Stimulated activated CD4-positive, alpha-beta T cell treated with anti-CD3 and anti-CD28 coated beads, TNF-alpha, amount 100 ng/mL, for 1 hour (primary cell): ENCODE measurements at places on chromosomes 12 and 14.

- DNase-seq: peak; percentile 34
Observed at GRCh38 chr12:45655186-45655585, 74.3 kb upstream of the ARID2 start.

- DNase-seq: no peak
Observed at GRCh38 chr12:74900232-74900631, 309.4 kb downstream of the KCNC2 start.

DNA sequence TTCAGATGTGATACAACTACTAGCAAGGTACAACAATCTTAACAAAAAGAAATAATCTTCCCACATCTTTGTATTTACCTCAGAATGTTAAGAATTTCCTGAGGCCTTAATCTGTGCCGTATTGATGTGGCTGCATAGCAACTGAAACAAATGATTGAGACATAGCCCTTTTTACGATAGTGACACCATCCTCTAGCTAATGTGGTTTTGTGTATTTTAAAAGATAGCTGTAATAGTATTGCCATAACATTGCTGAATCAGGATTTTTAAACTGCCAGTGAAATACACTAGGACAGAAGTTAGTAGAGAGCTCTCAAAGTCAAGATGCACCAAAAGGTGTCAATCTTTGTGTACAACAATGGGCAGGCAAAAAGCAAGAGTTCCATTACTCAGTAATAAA lies 11.9 kb downstream of the NPAS3 start:
- no peak for DNase-seq

DNA sequence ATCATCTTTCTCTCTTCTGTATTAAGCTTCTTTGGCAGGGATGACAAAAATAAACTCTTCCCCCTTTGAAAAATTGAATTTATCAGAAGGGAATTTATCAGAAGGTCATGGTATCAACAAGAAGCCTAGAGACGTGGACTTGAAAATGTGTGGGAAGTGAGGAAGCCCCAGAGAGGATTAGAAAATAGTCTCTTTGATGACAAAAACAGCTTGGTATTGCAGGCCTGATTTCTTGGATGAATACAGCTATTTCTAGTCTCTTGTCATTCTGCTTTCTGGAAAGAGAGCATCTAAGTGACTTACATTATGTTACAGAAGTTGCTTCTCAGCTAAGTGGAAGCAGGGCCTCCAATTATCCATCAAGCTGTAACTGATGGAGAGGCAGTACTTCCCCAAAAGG lies 111.1 kb downstream of the KITLG start:
- DNase-seq: no peak

GRCh38 chr14:52069307-52070050 lies 620 bp upstream of the NID2 start:
- no peak for DNase-seq

GRCh38 chr12:57278465-57279381 lies 27.7 kb upstream of the STAC3 start:
- no peak for DNase-seq

DNA sequence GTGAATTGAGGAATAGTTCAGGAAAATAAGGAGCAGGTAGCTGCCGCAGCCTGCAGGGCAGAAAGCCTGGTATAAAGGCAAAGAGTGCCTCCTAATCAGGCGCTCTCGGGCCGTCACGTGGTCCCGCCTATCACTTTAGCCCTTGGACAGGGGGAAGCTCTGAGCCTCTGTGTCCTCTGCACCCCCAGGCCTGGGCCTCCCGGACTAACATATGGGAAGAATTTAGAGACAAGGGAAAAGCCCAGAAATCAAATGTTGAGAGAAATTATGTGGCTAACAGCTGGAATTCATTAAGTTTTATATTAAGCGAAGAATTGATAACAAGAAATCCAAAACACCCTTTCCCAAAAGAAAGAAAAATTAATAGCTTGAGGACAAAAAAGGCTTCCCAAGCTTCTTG lies 417.7 kb downstream of the ATP23 start:
- DNase-seq: no peak

GRCh38 chr12:75848961-75849360 lies 182.6 kb downstream of the PHLDA1 start:
- no peak for DNase-seq

- no peak for DNase-seq
Observed at GRCh38 chr12:27517961-27518665, 5.9 kb upstream of the PPFIBP1 start.

- no peak for DNase-seq
Observed at GRCh38 chr12:68695454-68695853, 8.7 kb downstream of the NUP107 start.

GRCh38 chr14:101719708-101720107 lies 41.8 kb upstream of the PPP2R5C start:
- DNase-seq: no peak

DNA sequence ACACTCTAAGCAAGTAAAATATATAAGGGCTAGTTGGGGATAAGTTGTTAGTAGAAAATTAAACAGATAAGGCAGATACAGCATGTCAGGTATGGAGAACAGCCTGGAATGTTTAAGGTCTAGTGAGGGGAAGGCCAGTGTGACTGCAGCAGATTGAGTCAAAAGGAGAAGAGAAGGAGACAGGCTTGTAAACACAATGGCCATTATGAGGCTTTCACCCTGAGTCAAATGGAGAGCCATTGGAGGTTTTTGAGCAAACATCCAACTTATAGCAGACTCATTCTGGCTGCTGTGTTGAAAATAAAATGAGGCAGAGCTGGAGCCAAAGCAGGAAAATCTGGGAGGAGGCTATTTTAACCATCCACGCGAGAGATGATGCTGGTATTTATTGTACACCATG lies 142.0 kb downstream of the DUSP6 start:
- no peak for DNase-seq

DNA sequence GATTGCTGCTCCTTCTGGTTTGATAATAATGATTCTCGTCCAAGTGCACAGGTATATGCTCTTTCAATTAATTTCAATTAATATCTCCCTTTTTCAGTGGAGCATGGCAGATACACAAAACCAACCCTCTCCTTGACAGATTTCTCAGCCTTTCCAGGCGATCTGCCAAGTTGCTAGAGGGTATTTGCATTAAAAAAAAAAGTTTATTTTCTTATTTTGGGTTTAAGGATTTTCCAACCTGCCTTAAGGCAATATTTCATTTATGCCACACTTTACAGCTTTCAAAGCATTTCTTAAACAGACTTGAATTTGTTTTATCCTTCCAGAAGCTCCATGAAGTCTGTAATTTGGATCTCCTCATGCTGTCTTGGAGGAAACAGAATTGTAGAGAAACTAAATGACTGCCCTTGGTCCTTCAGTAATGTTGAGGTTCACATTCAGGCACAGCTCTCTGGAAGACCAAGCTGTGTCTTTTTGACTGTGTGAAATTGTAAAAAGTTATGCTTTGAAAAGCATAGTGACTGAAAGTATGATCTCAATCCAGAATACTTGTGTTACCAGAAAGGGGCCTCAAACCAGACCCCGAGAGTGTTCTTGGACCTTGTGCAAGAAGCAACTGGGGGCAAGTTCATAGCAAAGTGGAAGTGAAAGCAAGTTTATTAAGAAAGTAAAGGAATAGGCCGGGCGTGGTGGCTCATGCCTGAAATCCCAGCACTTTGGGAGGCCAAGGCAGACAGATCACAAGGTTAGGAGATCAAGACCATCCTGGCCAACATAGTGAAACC lies 2.3 kb downstream of the DGLUCY start:
- no peak for DNase-seq

- no peak for DNase-seq
Observed at GRCh38 chr12:128928361-128928760, 75.1 kb downstream of the GLT1D1 start.

DNA sequence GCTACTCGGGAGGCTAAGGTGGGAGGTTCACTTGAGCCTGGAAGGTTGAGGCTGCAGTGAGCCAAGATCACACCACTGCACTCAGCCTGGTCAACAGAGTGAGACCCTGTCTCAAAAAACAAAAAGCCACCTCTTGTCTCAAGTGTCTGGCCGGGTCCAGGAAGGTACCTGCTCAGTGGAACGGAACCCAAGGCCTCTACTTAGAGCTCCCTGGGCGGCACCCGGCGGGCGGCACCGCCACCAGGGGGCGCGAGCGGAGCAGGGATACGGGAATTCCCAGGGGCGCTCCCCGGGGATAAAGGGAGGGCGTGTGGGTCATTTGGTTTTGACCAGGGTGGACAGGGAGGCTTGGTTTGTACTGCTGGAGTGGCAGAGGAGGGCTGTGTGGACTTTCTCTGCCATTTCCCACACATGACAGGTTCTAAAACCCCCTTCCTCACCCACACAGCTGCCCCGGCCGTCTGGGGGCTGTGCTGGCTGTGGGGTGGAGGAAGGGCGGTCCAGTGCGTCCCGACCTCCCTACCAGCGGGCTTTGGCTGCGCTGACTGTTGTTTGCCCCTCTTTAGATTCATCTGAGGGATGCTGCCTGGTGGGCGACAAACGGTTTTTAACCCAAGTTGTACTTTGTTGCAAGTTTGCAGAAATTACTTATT lies 91.4 kb downstream of the SETD3 start:
- DNase-seq: peak; percentile 25

- DNase-seq: no peak
Observed at GRCh38 chr12:23831739-23832138, 117.7 kb downstream of the SOX5 start.

DNA sequence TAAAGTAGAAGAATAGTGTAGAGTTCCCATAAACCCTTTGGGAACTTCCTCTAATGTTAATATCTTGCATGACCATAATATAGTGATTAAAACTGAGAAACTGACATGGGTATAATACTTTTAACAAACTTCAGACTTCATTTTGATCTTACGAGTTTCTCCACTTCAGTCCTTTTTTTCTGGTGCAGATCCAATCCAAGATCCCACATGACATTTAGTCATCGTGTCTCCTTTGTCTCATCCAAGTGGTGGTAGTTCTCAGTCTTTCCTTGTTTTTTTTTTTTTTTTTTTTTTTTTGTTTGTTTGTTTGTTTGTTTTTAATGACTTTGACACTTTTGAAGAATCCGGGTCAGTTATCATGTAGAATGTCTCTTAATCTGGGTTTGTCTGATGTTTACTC lies 179.2 kb downstream of the CACNA1C start:
- no peak for DNase-seq

GRCh38 chr12:31868965-31869364 lies 90.2 kb upstream of the RESF1 start:
- no peak for DNase-seq

DNA sequence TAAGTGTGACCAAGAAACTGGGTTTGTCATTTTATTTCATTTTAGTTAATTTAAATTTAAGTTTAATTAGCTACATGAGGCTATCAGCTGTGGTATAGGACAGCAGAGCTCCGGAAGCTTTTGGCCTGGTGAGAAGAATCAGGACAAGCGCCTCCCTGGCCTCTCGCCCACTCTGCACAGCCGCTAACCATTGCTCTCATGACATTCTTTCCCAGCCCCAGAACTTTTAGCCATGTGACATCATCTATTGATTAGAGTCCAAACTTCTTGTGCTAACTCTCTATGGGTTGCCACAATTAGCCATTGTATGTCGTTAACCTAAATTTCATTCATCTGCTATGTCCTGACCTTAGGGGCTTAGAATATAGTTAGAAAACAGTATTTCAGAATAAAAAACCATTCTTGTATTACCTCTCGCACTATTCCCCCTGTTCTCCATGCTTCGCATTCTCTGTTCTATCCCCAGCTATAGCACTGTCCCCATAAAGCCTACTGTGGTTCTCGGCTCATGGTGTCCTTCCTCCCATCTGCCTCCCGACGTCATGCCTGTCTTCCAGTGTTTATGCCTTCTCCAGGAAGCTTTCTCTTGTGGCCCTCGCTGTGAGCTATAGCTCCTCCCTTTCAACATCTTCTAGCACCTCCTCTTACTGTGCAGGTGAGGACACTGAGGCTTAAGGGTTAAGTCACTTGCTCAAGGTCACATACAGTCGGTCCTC lies 23.5 kb downstream of the SSH1 start:
- DNase-seq: no peak

- no peak for DNase-seq
Observed at GRCh38 chr14:95268350-95268749, 51.4 kb downstream of the CLMN start.

- no peak for DNase-seq
Observed at GRCh38 chr12:15356951-15357364, 34.6 kb downstream of the PTPRO start.

DNA sequence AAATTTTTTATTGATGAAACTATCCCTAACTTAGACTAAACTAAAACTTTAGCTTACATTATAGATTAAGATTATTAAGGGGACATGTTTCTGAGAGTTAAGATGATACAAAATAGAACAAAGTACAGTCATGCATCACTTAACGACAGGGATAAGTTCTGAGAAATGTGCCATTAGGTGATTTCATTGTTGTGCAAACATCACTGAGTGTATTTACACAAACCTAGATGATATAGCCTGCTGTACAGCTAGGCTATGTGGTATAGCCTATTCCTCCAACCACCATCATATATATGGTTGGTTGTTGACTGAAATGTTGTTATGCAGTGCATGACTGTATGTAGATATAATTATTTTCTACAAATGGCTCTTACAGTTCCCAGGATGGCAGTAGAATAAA lies 46.5 kb downstream of the ATP6V1D start:
- DNase-seq: no peak

- DNase-seq: no peak
Observed at GRCh38 chr12:113988064-113988451, 21.9 kb upstream of the RBM19 start.

DNA sequence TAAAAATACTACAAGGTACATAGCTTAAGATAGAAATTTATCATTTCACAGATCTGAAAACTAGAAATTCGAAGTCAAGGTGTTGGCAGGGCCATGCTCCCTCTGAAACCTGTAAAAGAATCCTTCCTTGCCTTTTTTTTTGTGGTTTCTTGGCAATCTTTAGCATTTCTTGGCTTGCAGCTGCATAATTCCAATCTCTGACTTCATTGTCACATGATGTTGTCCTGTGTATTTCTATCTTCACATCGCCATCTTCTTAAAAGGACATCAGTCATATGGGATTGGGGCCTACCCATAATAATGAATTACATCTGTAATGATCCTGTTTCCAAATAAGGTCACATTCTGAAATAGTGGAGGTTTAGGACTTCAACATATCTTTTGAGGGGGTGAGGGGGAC lies 250.4 kb downstream of the TMTC2 start:
- DNase-seq: no peak

DNA sequence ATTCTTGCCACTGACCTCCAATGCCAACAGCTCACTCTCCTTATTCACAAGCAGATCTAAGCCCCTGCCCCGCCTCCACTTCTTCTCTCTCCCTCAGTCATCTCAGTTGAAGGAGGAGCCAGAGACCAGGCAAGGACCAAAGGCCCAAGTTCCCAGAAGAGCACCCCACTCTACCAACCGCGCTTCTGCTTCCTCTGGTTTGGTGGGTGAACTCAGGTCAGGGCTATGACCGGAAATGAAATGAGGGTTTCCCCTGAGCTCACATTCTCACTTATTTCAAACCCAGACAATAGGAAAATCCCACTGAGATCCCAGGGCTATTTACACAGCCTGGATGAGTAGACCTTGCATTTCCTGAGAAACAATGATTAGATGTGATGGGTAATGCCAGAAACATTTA lies 9.9 kb downstream of the DPF3 start:
- no peak for DNase-seq

GRCh38 chr12:96045566-96045965 lies 10.2 kb upstream of the LTA4H start:
- no peak for DNase-seq

- DNase-seq: no peak
Observed at GRCh38 chr12:52454411-52455201, 2.7 kb upstream of the KRT6B start.
